ENCODE measurements at places on chromosomes 3 and 15.
A peak's percentile ranks its signal among the peaks of the same experiment; 100 is the strongest.

- DNase-seq, result no peak
These were observed 187.4 kb downstream of the MECOM start for GRCh38 chr3:169475978-169476698.

GRCh38 chr15:68019814-68020525 is 34.1 kb upstream of the PIAS1 start:
- DNase-seq, result no peak

- no peak for DNase-seq
These were observed 44.8 kb downstream of the SLCO2A1 start for GRCh38 chr3:133984975-133985374.

GRCh38 chr3:31670136-31670535 is 137.4 kb downstream of the STT3B start:
- DNase-seq, result no peak

DNA sequence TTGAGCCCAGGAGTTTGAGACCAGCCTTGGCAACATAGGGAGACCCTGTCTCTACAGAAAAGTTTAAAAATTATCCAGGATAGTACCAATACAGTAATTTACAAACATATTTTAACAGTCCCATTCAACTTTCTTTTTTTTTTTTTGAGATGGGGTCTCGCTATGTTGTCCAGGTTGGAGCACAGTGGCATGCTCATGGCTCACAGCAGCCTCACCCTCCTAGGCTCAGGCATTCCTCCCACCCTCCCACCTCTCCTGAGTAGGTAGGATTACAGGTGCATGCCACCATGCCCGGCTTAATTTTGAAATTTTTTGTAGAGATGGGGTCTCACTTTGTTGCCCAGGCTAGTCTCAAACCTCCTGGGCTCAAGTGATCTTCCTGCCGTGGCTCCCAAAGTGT is 12.5 kb upstream of the MAP6D1 start:
- no peak for DNase-seq

DNA sequence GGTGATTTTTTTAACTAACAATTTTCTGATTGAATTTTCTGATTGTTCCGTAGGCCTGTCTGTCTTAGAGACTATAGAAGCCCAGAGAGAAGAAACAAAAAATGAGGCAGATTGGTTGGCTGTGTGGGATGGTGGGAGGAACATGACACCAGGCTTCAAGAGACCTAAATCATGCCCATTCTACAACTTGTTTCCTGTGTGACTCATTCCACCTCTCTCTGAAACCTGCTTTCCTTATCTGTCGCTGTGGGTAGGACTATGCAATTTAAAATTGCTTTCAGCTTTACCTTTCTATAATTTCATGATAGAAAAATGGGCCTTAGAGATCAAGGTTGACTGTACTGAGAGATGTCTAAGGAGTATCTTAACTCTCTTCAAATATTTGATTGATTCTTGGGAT is 44.5 kb downstream of the OXNAD1 start:
- DNase-seq, result peak; percentile 51

DNA sequence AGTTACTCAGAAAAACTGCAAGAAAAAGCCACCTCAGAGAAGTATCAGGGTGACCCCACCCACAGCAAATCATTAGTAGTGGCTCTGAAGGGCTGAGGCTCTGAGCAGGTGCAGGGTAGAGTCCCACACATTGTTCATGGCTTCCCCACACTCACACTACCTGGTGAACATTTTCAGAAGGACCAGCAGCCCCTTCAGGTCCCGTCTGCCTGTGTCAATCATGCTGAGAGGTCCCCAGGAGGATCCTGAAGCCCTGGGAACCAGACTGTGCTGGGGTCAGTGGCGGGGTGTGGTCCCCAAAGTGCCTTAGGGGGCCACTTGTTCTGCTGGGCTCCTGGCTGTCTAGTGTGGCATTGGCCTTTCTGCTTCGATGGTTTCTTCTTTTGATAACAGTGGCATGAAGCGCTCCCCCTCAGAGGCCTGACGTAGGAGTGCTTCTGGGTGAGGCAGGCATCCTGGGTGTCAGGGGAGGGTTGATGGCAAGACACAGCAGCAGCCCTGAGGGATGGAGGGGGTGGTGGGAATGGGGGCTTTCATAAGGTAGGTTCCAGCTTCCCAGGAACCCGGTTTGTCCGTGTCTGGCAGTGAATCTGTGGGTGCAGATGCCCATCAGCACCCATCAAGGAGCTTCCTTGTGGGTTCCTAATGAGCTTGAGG is 19.0 kb upstream of the FANCD2 start:
- no peak for DNase-seq

DNA sequence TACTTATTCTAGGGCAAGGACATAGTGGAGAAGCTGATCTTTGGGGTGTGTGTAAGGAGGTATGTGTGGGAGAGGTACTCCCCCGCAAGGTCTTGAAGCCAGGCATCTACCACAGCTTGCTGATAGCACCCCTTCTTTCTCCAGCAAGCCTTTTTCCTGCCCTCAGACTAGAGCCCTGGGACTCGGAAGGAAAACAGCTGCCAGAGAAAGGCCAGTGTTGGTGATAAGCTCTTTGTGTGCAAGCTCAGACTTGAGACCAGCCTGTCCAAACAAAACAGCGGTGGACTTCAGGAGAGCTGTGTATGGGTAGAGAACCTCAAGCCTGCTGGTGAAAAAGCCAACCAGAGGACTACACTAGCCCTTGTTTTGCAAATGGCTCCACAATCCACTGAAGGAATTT is 1028.6 kb downstream of the MCTP2 start:
- DNase-seq, result no peak

GRCh38 chr3:192641919-192642318 is 85.4 kb downstream of the FGF12 start:
- no peak for DNase-seq

- no peak for DNase-seq
These were observed 23.5 kb upstream of the LRTM1 start for GRCh38 chr3:54951405-54951804.

GRCh38 chr15:78797951-78798350 is 13.3 kb downstream of the ADAMTS7 start:
- no peak for DNase-seq

DNA sequence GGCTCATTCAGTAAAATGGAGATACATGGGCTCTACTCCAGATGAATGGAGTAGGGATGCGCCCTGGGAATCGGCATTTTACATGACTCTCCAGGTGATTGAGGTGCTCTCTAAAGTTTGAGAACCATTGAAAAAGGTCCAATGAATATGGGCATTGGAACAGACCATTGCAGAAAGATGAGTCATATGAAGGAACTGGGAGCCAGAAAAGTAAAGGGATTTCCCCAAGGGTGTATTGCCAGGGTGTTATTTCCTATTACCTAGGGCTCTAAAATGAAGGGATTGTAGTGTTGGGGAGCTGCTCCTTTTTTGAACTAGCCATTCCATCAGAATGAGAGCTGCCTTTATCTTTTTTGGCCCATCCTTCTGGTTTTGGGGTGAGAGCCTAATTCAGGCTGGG is 21.7 kb downstream of the CLDN11 start:
- DNase-seq, result no peak

- peak; percentile 62 for DNase-seq
These were observed at the start of gene PXK for GRCh38 chr3:58332575-58333188. TSS of gene PXK (plus strand) at chr3:58332892. CDS start at chr3:58332989, 97 bp downstream.

DNA sequence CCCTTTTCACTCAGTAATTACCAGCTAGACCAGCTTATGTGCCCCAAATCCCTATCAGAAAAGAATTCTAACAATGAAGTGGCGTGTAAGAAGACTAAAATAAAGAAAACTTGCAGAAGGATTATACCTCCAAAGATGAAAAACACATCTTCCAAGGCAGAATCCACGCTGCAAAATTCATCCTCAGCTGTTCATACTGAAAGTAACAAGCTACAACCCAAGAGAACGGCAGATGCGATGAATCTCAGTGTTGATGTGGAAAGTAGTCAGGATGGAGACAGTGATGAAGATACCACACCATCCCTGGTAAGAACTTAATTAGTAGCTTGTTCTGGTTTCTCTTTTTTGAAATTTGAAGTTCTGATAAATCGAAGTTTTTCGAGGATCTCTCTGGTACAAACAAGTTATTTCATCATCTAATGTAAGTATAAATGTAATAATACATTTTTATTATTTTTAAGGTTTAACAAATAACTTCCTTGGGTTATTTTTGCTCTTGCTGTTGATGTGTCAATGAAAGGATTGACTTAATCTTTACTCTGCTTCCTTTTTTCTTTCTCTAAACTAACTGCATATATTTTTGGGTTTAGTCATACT is 1.4 kb downstream of the WDR76 start:
- DNase-seq, result no peak

GRCh38 chr3:9721015-9721699 is 10.4 kb upstream of the BRPF1 start:
- no peak for DNase-seq

DNA sequence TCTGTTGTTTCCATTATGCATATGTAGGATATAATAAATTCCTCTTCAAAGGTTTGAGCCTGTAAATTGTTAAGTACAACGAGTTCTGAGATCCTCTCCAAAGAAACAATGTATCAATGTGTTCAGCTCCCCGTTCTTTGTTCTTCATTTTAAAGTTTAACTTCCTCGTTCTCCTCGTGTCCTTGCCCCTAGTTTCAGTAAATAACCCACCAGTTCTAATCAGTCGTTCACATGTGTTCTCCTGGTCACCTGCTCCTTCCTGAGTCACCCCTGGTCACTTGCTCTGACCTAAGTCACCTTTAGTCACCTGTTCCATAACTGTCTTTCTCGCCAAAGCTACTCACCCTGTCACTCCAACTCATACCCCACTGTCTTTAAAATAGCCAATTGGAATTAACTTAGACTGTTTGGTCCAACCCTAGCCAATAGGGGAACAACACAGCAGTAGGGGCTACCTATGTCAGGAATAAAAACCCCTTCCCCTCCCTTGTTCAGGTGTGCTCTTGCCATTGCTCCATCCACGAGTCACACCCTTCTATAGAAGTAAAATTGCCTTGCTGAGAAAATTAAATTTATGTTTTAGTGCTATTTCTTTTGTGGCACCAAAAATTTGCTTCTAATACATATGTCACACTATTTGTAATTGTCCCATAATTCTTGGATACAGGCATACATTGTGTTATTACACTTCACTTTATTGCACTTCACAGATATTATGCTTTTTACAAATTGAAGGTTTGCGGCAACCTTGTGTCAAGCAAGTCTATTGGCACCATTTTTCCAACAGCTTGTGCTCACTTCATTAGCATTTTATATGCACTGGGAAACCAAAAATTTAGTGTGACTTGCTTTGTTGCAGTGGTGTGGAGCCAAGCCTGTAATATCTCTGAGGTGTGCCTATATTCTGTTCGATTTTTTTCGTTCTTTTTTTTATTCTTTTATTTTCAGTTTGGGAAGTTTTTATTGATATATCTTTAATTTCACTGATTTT is 15.3 kb upstream of the MCF2L2 start:
- DNase-seq, result no peak

DNA sequence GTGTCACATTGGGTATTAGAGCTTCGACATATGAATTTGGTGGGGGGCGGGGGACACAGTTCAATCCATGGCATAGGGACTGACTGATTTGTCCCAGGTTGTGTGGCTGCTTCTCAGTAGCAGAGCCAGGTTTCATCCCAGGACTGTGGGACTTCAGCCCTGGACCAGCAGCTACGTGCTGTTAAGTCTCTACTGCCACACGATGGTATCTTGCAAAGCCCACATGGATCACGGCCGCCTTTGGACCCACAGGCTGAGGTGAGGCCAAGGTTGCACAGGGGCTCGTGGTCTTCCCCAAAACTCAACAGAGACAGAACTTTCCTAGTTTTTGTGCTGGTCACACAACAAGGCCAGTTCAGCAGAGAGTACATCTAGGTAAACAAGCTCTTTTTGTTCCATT is 97.4 kb downstream of the LRRK1 start:
- no peak for DNase-seq

DNA sequence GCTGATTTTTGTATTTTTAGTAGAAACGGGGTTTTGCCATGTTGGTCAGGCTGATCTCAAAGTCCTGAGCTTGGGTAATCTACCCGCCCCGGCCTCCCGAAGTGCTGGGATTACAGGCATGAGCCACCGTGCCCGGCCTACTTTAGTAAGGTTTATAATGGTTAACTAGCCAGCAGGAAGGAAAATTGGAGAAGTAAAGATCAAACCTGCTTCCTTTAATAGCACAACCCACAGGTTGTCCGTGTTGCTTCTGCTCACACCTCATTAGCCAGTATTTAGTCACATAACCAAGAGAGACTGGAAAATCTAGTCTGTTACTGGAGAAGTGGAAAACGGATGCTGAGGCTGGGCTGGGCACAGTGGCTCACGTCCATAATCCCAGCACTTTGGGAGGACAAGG is 51.9 kb upstream of the TBL1XR1 start:
- no peak for DNase-seq

DNA sequence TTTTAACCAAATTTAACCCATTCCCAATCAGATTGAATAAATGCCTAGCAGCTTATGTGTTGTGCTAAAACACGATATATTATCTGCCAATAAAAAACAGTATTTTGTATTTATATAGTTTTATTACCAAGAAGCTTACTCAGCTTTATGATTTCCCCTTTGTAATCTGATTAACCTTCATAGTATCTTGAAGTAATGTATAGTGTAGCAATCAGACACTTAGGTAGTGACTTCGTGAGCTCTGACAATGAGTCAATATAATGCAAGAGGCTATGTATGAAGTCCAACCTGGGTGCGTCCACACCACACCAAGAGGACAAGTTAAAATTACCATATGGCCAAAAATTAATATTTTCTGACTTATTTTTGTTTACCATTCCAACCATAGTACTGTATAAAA is 2.1 kb upstream of the CNBP start:
- DNase-seq, result no peak

- no peak for DNase-seq
These were observed 55.5 kb downstream of the NOX5 start for GRCh38 chr15:69069996-69070395.

DNA sequence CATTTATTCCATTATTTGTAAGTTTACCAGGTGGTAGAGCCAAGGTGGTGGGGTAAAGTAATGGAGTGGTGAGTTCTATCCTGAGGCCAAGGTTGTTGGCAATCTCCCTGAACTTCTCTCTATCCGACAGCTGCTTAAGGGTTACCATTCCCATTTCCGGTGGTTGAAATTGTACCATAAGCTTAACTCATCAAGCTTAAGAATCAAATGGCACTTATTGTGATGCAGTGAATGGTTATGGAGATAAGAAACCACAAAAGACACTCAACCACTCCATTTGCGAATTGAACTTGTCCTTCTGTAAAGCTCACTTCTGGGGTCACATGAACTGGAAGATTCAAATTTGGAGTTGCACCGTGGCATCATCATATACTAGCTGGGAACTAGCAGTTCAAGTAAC is 287.4 kb upstream of the SLCO3A1 start:
- no peak for DNase-seq

DNA sequence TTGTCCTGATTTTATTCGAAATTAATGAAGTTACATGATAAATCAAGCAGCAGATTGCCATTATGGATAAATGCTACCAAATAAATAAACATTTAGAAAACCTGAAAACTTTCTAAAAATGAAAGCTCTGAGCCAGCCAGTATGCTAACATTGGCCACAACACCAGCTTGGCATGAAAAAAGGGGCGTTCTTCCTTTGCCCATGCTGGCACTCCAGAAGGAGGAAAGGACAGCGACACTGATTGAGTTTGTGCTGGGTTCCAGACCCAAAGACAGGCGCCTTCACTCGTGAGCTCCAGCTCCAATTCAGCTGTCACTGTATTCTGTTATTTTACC is 5.1 kb downstream of the STIMATE start:
- DNase-seq, result no peak

- DNase-seq, result no peak
These were observed 48.5 kb upstream of the RAP2B start for GRCh38 chr3:153113541-153113940.

- no peak for DNase-seq
These were observed 1377.2 kb upstream of the CADM2 start for GRCh38 chr3:83581546-83581945.
